AG04450 (cell line): ENCODE measurements at places on chromosomes 3 and 15. TPM values are rescaled to one million over a fixed set of nuclear protein-coding genes. Genes with fewer than 3 reads are reported as not detected.

GRCh38 chr15:44706946-44707636, 4.0 kb downstream of the PATL2 start:
- DNase-seq: no peak

DNA sequence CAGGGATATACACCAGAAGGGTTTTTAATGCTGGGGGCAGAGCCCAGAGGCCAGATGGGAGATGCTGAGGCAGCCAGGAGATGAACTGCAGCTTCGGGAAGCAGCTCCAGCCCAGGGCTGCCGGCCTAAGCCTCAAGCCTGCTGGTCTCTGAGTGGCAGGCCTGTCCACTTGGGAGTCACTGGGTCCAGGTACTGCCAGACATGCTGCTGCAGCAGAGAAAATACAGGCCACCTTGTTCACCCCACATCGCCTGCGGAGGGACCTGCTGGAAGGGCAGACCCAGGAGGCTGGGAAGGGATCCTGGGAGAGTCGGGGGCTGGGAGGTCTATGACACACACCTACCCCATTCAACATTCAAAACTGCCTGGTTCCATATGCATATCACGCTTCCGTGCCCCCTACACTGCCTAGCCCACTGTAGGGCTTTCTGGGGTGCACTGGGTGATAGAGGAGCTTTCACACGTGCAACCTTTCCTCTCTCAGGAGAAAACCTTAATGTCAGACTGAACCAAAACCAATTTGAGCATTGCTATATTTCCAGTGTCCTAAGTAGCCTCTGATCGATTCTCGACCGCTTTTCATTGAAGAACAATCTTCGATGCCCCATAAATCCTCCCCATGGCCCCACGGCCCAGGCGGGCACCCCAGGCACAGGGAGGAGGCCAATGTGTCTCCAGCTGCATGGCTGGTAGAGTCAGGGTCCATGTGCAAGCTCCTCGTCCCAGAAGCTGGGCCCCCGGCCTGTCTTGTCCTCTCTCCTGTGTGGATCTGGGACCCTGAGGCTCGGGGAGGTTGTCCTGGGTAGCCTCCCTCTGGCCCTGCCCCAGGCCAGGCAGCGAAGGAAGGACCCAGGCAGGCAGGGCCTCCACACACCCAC, 147.4 kb downstream of the ATP10A start:
- DNase-seq: no peak

DNA sequence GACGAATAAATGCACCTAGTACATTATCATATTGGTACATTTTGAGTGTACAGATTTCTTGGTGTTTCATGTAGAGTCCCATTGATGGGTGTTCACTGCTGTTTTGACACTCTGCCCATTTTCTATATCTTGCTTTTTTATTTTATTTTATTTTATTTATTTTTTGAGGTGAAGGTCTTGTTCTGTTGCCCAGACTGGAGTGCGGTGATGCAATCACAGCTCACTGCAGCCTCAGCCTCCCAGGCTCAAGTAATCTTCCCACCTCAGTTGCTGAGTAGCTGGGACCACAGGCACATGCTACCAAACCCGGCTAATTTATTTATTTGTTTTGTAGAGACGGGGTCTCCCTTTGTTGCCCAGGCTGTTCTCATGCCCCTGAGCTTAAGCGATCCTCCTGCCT, 44.2 kb downstream of the DNAJC13 start:
- DNase-seq: no peak

DNA sequence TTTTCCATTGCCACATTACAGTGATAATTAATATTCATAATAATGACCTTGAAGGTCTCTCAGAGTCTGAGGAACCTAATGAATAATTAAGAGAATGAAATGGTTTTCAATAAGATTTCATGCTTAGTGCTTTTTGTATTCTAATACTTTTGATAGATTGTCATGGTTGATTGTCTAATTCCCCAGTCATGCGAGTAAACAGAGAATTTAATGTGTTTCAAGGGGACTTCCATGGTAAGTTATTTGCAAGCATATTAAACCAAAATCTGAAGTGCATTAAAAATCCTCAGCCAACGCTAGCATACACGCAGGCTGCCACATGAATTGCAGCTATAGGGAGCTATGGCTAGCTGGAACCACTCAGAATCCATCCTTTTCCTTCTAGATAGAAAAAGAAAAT, 18.9 kb upstream of the ANO10 start:
- DNase-seq: no peak

- DNase-seq: no peak
These were observed 47.9 kb upstream of the CADPS start for GRCh38 chr3:62923066-62923465.

- peak; percentile 16 for DNase-seq
These were observed 256.4 kb upstream of the MCTP2 start for GRCh38 chr15:93974804-93975481.

- DNase-seq: no peak
These were observed 61.7 kb downstream of the TMEM212 start for GRCh38 chr3:171904829-171905228.

DNA sequence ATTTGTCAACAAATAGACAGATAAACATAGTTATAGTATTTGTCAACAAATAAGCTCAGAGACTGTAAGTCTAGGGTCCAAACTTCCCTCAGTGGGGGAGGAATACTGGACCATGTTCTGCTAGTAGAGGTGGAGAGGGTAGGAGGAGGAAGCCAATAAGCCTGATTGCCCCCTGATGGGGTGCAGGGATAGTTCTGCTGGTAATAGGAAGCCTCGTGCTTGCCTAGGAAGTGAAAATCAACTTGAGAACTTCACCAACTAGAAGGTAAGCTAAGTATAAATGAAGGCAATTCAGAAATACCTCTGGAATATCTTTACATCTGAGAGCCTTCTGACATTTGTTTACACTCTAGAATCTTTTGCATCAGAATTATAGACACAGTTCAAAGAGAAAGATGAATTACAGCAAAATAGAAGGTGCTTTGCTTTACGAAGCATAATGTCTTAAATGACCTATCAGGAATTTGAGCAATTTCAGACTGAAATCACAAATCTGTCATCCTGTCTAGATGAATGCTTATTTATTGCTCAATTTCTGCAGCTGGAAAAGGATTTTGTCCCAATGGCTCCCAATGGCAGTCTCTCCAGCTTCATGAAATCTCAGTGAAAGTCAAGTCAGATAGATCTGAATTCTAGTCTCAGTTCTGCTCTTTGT, 225.6 kb upstream of the TBC1D5 start:
- DNase-seq: no peak

DNA sequence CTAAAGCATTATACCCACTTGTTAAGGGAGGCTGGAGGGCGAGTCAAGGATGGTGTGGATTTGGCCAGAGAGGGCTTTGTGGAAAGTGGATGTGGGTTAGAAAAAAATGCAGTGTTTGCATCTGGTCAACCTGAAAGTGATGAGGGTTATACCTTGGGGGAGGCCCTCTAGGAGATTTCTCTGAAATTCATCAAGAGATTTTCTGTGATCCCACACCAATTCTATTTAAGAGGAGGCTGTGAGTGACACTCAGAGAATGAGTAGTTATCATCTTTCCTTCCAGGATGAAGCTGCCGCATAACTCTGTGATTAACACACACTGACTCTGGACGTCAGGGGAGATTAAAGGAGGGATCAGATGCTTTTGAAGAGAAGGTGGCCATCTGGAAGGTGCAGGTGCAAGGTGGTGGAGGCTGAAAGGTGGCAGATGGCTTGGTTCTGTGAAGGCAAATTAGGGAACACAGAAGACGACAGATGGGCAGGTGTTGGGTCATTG, 54.8 kb downstream of the ANAPC13 start:
- DNase-seq: no peak

DNA sequence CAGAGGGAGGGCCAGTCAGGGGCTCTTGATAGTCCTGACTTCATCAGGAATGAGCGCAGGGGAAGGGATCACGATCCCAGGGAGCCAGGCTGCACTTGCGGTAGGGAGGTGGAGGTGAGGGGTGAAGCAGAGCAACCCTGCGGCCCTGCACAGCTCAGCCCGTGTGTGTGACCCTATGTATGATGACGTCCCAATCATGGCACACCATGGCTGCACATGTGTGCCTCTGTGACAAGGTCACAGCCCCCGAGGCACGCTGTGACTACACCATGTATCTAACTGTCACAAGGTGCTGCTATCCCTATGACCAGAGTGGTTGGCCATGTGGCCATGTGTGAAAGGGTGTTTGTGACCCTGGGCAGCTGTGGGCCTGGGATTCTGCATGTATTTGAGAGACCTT, 13.3 kb upstream of the ALAS1 start:
- no peak for DNase-seq

DNA sequence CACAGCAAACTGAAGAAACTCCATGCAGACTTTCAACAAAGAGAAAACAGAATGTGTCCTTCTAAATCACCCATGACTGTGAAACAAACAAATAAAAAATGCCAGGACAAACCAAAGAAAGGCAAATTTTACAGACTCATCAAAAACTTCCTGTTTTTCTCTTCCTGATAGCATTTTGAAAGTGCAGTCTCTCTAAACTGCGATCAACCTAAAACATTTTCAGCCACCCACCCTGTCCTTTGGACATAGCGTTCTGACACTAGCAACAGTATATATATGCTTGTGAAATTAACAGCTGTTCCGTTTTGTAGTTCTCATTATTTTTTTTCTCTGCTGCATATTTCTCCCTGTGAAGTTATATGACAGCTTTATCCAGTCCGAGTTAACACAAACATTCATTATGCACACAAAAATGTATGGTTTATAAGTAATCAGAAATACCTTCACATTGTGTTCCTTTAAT, 151.7 kb downstream of the FBN1 start:
- no peak for DNase-seq

DNA sequence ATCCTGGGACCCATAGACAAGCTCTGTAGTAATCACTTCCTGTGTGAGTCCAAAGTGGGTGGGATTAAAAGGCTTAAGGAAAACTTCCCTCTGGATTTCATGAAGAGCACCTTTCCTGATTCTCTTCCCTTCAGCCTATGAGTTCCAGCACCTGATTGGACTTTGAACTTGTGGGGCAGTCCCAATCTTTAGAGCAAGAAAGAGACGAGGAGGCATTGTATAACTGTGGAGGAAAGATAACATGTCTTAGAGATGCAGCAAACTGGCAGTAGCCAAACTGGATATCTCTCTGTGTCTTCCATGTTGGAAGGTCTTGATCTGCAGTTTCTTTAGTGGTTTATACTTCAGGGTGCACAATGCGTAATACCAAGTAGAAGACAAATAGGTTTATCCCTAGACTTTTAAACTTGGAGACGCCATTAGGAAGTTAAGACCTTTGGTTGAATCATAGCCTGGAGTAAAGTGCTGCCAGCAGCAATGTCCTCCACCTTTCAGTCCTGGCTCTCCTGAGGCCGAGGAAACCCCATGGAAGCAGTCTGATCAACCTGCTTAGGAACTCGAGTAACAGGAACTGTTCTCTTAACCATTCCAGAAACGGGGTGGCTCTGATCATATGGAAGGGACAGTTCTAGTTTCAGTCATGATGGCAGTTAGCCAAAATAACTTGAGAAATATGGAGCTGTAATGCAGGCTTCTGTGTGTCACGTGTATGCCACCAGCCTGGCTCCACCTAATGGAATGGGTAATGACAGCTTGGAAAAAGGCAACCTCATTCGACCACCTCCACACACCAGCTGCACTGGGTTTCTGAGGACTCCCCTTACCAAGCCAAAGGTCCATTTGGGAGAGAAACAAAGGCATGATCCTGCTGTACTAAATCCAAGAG, 4.7 kb downstream of the EIF1B start:
- no peak for DNase-seq

GRCh38 chr3:72657666-72658065, 190.6 kb downstream of the SHQ1 start:
- no peak for DNase-seq

GRCh38 chr15:98126326-98127085, 166.0 kb downstream of the ARRDC4 start:
- no peak for DNase-seq

- no peak for DNase-seq
These were observed 54.7 kb downstream of the RPL22L1 start for GRCh38 chr3:170815340-170815739.

DNA sequence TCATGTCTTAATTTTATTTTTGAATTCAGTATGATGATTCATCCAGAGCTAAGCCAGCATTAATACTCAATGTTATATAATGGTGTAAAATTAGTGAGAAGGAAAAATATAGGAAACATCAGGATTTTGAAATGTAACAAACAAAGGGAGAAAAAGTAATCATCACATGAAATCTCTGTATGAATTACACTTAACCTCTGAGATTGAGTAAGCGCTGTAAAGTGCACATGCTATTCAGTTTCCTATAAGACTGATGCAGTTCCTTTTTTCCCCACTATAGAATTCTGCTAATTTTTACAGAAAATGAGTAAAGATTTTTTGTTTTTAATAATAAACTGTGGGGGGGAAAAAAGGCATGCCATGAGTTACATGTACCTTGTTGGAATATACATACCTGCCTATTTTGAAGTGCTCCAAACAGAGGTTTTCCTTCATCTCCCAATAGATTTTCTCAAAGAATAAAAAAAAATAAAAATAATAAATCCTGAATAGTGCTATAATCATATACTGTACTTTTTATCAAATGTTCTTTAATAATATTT, 64.0 kb upstream of the TTBK2 start:
- DNase-seq: no peak

- DNase-seq: no peak
These were observed 52.9 kb upstream of the NUDT16 start for GRCh38 chr3:131328721-131329120.

DNA sequence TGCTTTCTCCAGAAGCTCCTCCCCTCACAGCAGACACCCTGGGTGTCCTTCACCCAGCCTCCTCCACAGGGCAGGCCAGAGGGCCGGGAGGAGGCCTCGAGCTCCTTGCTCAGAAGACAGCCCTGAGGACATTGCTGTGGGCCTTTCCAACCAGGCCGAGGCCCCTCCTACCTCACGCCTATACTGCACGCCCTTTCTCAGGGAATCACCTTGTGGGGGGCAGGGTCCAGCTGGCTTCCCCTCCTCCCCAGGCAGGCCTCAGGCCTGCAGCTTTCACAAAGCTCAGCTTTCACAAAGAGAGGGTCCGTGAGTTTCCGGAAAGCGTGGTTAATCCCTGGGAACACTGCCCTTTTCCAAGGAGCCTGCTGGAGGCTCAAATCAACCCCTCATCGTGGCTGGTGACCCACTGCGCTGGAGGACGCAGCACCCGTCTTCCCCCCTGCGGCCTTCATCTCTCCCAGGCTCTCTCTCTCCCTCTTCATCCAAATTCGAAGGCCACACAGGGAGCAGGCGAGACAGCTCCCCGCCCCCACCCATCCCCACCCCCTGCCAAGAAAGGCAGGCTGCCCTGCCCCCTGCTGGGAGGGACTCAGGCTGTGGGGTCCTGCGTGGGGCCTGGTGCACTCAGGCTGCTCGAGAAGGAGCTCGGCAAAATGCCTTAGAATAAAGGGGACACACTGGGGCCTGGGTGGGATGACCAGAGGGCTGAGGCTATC, 79.4 kb downstream of the OCA2 start:
- DNase-seq: no peak

Gene CHRM5
- polyA plus RNA-seq: 0.02 and 0.07 TPM in 2 replicates

Gene EFCAB12
- 0.07 and 0.19 TPM in 2 replicates for polyA plus RNA-seq

Gene CIB2
- polyA plus RNA-seq: 2.7 and 3.7 TPM in 2 replicates

Gene ANKUB1
- polyA plus RNA-seq: not detected in 2 replicates

Gene ISLR2
- polyA plus RNA-seq: not detected in 2 replicates
